ENCODE measurements at places on chromosomes 16 and 17.

DNA sequence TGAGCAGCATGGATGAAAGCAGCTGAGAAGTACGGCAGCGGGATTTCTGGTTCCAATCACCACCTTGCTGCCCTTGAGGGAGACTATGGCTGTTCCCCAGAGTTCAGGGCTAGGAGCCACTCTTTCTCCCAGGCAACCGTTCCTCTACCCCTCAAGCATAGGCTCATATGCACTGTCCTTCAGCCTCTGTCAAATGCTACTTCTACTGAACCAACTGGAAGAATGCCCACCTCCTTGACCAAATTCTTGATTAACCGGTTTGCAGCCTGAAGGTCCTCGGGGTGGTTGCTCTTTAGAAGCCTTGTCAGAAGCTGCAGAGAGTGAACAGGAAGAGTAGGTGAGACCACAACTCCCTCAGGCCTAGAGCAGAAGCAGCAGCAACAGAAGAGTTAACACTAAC, 23.8 kb downstream of the GGA2 start:
- DNase-seq, result no peak

DNA sequence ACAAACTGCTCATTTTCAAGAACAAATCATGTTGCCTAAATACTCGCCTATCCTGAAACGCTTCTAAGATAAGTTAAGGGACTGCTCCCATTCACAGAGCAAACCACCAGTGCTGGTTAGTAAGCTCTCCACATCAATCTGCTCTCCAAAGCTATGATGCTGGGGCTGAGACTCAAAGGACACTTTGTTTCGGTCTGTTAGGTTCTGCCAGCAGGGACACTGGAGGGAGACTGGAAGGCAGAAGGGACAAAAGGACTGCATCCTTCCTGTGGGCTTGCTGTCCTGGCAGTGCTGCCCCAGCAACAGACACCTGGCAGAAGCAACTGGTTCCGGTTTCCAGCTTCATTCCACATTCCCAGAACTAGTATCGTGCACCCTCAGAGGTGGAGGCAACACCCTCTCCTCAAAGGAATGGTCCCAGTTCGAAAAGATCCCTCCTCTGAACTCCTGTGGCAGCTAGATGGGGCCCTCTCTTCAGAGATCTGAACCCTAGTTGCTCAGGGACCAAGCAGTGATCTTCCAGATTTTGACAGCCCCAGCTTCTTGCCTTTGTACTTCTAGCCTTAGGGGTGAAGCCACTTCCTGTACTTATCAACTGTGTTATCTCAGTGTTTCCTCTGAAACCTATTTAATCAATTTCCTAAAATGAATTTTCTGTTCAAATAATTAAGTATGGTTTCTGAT, 73.4 kb upstream of the GSG1L start:
- no peak for DNase-seq

DNA sequence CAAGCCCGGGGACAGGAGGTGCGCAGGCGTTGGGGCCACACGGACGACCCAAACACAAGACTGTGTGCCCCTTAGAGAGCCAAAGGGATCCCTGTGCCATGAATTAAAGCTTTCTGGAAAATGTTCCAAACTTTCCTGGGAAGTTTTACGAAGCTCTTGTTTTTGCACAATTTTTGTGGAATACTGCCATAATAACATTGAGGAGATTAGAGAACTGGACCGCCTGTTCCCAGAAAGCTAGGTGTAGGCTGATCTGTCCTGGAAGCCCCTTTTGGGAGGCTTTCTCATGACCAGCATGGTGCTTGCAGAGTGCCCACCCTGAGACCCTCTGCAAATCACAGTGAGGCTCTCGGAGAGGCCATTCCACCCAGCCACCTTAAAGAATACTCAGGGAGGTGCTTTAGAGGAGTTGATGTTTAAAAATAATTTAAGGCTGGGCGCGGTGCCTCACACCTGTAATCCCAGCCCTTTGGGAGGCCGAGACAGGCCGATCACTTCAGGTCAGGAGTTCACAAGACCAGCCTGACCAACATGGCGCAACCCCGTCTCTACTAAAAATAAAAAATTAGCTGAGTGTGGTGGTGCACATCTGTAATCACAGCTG, 1.1 kb downstream of the KDM8 start:
- no peak for DNase-seq

DNA sequence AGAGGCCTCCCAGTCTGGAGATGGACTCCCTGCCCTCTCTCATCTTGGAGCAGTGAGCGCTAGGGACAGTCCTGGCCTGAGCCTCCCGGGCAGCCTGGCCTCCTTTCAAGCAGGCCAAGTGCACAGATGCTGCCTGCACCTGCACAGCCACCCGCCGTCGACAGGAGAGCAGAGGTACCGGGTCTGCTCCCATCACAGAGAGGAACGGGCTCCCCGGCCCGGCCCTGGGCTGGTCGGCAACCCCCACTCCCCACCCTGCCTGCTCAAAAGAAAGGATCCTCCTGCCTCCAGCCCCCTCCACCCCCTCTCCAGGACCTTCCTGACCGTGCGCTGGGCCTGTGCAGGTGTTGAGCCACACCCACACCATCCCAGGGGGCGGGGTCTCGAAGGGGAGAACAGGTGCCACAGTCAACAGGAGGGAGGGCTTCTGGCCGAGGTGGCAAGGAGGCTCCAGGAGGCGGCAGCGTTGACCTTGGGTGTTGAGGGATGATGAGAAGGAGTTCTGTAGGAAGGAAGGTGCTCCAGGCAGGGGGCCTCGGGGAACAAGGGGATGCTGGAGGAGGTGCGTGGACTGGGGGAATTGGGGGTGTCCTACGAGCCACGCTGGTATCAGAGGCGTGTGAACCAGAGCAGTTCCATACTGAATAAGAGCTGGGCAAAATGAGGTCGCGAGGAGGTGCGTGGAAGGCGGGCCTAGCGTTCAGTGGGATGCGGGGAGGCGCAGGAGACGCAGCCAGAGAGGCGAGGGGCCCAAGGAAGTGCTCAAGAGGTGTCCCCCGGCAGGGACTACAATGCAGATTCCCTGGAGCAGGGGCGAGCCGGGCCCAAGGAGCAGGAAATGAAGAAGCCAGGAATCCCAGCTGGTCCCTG, 967 bp upstream of the CDH15 start:
- no peak for DNase-seq

DNA sequence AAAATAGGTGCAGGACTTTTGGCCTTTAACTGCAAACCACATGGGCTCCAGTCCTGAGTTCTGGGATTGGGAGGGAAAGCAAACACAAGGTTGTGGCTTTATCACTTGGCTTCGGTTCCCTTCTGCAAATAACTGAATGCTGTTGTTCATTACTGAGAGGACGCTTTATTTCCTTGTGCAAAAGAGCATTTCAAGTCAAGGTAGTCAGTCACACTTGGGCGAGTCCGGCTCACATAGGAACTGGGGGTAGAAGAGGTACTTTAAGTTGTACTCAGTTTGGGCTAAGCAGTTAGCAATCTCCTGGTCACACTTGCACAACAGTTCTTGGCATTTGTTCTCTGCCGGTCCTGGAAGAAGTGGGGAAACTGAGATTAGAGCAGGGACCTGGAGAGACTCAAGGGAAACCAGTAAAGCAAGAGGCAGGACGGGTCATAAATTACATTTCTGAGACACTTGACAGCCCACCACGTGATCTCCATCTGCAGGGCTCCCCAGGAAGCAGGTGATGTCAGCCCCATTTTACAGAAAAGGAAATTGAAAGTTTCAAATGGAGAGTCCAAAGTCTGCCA, 21.6 kb downstream of the PLA2G10 start:
- no peak for DNase-seq

GRCh38 chr16:13702614-13703013, 217.3 kb upstream of the ERCC4 start:
- DNase-seq, result no peak

GRCh38 chr16:8869212-8869987, 594 bp upstream of the CARHSP1 start:
- no peak for DNase-seq

GRCh38 chr16:11312718-11313492, 31.8 kb upstream of the PRM1 start:
- DNase-seq, result no peak

DNA sequence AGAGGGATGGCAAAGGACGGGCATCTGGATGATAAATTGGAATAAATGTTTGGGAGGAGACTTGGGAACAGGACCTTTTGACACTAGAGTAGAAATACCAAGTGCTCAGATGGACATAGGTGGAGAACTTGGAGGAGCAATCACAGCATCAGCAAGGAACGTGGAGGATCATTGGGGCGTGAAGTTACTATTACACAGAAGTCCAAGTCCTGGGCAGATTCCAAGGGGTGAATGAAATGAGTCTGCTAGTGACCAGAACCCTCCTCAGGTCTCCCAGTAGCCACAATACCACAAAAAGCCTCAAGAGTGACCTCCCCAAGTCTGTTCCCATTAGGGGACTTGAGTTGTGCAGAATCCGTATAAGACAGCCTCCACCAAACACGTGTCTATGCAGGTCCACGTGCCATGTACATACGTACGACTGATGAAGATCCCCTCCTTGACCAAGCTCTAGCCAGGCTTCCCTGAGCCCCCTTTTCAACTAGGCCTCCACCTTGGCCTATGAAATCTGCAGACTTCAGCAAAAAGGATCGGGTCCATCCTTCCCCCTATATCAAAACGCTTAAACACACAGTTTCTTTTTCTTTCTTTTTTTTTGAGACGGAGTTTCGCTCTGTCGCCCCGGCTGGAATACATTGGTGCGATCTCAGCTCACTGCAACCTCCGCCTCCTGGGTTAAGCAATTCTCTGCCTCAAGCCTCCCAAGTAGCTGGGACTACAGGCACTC, 2.2 kb downstream of the C17orf67 start:
- DNase-seq, result no peak

GRCh38 chr16:77548766-77549165, 113.9 kb upstream of the ADAMTS18 start:
- no peak for DNase-seq
